Stimulated activated effector memory CD8-positive, alpha-beta T cell treated with anti-CD3 and anti-CD28 coated beads, Interleukin-12 subunit alpha, Interleukin-12 subunit beta, amount 100 ng/mL, for 72 hours (primary cell): ENCODE measurements at places on chromosomes 12 and 14.

DNA sequence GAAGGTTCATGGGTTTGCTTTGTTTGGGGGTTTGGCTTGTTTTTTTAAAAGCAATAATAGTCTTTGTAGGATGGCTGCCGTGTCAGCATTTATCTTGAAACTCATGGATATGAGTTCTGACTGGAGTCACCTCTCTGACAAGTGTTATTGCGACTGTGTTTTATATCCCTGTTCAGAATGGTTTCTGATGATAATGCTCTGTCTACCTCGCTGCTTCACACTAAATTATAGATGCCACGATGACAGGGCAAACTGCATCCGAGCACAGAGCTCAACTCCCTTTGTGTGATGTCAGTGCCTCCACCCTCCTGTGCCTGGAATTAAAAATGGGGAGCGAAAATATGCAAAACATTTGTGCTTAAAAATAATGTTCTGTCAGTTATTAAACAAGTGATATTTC is 250.8 kb downstream of the EGLN3 start:
- DNase-seq: no peak

DNA sequence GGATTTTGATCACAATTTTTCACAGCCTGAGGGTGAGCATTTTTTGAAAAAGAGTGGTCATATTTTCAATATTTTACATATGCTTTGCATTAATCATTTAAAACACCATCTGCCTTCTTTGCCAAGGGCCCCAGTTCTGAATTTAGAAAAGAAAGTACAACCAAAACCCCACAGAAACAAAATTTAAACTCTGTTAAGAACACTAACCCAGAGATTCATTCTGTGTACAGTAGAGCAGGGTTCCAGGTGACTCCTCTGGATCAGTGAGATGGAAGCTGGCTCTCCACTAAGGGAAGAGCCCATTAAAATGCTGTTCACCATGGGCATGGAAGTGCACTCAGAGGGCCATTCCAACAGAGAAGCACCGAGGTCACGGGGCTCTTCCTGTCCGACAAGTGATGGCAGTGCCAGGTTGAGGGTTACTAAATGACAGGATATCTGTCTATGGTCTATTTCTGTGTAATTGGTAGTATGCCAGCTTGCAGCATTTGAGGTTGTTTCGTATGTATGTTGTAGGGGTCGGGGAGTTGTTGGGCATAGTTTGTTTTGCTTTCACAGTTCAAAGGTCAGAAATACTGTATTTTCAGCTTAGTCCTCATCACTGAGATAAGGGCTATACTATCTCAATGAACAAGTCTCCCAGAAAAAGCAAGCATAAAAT is 95.9 kb downstream of the SLC35F4 start:
- no peak for DNase-seq

DNA sequence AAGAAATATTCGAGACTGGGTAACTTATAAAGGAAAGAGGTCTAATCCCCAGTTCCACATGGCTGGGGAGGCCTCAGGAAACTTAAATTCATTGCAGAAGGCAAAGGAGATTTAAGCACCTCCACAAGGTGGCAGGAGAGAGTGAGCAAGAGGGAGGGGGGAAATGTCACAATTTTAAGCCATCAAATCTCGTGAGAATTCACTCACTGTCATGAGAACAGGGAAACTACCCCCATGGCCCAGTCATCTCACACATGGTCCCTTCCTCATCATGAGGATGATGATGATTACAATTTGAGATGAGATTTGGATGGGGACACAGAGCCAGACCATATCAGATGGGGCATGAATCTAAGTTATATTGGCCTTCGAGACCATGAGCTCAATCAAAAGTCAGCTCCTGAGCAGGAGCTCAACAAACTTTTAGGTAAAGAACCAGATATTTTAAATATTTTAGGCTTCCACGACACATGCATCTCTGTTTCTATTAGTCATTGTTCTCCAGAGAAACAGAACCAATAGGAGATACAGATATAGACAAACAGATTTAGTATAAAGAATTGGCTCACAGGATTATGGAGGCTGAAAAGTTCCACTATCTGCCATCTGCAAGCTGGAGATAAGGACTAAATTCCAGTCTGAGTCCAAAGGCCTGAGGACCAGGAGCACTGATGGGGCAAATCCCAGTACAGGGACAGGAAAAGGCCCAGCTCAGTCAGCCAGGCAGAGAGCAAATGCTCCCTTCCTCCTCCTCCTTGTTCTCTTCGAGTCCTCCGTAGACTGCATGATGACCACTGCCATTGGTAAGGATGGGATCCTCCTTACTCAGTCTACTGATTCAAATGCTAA is 24.9 kb downstream of the DGLUCY start:
- DNase-seq: peak; percentile 43

DNA sequence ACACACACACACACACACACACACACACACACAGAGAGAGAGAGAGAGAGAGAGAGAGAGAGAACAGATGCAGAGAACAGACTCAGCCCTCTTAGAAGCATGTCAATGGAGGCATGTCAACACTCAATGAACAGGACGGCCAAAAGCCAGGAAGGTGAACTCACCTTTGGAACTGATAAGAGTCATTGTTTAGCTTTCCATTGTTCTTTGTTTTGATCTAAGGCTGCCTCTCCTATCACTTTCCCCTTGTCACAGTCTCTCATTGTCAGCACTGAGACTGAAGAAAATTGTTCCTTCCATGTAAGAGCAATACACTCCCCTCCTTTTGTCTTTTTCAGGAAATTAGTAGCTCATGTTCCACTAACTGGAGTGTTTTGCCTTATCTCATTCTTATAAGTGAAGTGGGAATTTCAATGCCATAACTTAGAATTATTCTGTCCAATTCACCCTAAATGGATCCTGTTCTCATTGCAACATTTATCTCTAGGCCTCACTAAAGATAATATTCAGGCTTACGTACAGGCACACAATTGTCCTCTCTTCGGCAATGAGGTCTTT is 218.0 kb downstream of the DUSP6 start:
- DNase-seq: no peak

- DNase-seq: no peak
Measured at GRCh38 chr12:3236345-3237187, 159.4 kb downstream of the TSPAN9 start.

DNA sequence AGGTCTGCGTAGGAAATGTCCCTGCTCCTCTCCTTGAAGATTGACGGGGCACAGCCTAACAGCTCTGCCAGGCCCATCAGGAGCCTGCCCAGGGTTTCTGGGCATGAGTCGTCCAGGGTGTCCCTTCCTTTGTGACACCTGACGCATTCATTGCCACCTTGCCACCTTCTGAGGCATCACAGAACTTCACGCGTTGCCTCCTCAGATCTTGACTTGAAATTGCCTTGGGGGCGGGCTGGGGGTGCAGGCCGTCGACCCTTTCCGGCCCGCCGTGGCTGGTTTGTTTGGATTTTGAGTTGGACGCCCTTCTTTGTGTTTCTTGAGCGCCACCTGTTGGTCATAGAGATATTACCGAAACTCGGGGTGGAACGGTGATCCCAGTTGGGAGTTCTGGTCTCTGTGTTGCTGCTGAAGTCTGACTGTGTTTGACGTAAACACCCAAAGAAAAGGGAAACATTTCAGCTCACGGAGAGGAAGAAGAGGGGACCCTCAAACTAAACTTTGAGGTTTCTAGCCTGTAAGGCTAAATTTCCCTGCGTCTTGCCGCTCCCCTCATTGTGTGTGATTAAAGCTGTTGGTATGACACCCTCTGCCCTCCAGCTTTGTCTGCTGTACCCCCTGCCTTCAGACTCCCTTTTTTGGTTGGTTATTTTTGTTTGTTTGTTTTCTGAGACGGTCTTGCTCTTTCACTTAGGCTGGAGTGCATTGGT is 44.6 kb downstream of the MLXIP start:
- DNase-seq: peak; percentile 84

DNA sequence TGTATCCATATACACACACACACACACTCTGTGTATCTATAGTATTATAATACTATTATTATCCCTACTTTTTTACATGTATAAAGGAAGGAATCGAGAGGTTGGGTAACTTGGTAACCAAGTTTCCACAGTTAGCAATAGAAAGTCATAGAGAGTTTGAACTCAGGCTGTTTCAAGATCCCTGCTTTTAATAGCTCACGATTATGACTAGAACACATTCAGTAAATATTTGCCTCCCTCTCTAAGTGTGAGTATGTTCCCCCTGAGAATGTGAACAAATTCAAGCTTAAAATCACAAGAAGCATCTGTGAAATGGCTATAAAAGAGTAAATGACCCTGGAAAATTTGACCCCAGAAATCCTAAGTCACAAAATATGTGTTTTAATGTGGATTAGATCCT is 11.0 kb upstream of the REP15 start:
- no peak for DNase-seq

DNA sequence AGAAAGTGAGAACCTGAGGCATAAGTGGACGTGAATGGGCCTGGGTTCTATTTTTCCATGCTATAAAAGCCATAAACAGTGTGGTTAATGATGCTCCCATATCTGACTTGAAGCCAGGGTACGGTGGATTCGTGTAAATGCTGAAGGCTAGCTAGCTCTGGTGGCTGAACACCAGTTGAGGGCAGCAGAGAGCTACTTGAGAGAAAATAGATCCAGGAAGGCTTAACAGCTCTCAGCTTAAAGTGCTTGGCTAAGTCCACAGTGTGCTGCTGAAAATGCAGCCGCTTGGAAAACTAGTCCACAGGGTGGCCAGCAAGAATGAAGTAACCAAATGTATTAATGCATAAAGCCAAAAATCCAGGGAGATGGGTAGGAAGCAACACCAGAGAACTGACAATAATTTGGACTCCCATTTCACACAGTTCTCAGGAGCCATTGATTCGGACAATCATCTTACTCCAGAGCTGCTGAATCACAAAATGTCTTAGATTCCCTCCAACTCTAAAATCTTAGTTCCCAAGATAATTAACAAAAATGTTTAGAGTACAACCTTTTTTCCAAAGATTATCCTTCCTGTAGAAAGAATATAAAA is 15.0 kb upstream of the FOXG1 start:
- DNase-seq: no peak

GRCh38 chr14:36653962-36654793 is 7.5 kb upstream of the PAX9 start:
- no peak for DNase-seq

DNA sequence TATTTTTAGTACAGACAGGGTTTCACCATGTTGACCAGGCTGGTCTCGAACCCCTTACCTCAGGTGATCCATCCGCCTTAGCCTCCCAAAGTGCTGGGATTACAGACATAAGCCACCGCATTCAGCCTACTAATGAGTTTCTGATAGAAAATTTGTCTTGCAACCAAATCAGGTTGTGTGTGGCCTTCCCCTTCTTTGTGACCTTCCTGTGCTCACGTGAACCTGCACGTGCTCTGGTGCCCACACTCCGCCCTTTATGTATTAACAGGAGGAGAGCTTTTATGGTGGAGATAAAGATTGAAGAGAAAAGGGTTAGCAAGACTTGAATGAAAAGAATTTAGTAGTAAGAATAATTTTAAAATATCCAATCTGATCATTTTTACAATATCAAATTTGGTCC is 343.5 kb upstream of the TMEM132C start:
- DNase-seq: no peak

- DNase-seq: no peak
Measured at GRCh38 chr12:32918890-32919801, 22.6 kb upstream of the PKP2 start.

DNA sequence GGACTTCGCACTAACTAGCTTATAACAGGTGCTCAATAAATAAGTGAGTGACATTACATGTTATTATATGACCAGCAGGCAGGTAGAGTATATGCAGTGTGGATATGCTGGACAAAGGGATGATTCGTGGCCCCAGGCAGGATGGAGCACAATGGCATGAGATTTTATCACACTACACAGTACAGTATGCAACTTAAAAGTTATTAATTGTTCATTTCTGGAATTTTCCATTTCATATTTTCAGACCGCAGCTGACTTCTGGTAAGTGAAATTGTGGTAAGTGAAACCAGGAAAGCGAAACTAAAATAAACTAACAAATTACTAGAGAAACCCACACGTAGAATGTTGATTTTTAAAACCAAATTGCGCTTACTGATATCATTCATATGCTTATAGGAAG is 3.3 kb downstream of the PARP11 start:
- no peak for DNase-seq

DNA sequence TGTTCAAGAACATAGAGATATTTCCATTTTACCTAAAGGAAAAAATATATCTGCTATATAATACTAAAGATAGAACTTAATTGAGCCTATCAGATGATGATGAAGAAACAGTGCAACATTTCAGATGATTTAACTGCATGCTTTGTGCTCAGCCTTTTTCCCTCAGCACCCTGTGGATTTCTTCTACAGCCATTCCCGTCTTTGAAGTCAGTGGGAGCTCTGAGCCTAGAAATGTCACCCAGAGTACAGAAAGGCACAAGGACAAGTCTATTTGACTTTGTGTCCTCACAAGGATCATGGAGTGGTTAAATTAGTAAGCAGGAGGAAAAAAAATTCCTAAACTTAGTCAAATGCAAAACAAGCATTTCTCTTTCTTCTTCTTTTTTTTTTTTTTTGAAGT is 994.0 kb upstream of the FLRT2 start:
- no peak for DNase-seq

DNA sequence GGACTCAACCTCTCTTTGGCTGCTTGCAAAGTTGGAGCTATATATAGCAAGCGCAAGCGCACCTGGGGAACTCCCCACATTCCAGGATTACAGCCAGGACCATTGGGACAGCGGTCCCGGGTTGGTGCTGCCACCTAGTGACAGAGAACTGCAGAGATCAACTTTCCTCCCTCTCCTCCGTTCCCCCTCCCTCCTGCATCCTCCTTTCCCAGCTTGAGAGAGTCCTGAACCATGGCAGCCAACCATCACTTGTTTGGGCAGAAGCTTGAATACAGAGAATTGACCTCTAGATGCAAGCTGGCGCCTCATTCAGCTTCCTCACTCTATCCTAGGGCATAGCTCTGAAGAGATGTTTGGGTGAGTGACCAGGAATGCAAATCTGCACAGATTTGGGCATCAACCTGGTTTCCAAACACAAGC is 17.4 kb upstream of the FLVCR2 start:
- no peak for DNase-seq

- no peak for DNase-seq
Measured at GRCh38 chr12:131010396-131011131, 56.9 kb downstream of the ADGRD1 start.

DNA sequence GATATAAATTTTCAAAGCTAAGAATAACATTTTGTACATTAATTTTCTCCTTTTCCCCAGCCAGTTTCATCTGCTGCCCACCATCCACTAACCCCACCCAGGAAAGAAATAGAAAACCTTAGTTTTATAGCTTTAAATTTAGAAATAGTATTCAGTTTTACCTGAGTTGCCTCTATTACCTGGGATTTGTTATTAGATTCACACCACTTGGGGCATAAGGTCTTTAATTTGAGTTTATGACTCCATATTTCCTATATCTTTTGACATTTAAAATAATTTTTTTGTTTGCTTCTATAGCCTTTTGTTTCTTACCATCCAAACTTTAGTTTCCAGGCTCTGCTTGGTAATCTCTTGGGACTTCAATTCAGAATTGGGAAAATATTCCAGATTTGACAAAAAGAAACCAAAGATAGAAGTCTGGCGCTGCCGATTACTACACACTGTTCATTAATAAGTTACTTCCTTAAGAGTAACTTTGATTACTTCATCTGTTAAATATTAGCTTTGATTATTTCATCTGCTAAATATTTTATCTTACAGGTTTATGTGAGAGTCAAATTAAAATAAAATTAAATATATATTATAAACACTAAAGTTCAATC is 485.5 kb upstream of the FOXG1 start:
- DNase-seq: no peak
